ENCODE measurements at places on chromosomes 13 and 19.

GRCh38 chr19:1648920-1649541 lies 3.4 kb downstream of the TCF3 start:
- DNase-seq, result no peak

DNA sequence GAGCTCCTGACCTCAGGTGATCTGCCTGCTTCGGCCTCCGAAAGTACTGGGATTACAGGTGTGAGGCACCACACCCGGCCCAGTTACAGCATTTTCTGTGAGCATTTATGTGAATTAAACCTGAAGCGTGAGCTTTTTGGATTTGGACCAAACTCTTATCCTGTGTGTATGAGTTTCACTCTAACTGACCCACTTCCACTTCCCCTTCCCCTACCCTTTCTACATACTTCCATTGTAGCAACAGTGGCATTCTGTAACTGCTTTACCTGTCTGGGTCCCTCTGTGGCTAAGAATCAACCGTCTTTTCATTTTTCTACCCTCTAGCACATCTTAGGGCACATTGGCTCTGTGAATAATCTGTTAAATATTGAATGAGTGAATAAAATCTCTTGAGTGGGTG lies 16.2 kb downstream of the FRY start:
- no peak for DNase-seq

DNA sequence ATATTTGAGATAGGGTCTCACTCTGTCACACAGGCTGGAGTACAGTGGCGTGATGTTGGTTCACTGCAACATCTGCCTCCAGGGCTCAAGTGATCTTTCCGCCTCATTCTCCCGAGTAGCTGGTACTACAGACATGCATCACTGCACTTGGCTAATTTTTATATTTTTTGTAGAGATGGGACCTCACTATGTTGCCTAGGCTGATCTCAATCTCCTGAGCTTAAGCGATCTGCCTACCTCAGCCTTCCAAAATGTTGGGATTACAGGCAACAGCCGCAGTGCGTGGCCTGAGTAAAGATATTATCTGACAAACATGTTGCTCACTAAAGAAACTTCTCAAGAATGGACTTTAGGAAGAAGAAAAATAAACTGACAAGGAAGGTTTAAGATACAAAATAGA lies 125.4 kb upstream of the ABCC4 start:
- no peak for DNase-seq

DNA sequence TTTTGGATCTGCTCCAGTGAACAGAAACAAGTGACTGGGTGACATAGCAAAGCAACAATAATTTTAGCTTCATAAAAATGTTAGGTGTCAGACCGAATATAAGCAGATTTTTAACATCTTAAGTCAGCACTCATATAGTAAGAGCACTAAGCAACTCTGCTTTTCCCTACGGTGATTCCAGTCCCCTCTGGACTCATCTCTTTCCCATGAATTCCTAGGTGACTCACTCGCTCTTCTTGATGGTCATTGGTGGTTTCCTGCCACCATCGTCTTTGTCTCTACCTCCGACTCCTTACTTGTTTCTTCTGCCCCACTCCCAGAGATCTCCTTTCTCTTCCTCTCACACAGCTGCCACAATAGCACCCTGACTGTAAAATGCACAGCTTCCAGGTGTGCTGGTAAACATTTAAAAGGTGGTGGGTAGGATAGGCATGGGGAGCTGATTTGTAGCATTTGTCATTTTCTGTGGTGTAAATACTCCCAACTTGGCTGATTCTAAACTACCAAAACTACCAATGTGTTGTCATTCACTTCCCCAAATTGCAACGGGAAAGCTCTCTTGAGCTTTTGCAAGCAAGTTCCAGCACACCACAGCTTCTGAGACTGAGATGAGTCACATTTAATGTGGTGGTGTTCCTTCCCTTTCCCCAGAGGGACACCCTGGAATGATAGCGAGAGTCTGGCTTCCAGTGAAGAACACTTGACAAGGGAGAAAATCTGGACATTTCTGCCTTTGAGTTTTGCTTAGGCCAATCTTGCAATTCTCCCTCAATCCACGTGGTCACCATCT lies 42.8 kb upstream of the CLDN10 start:
- no peak for DNase-seq

- DNase-seq, result no peak
Measured at GRCh38 chr19:32415669-32416068, 10.1 kb downstream of the DPY19L3 start.

DNA sequence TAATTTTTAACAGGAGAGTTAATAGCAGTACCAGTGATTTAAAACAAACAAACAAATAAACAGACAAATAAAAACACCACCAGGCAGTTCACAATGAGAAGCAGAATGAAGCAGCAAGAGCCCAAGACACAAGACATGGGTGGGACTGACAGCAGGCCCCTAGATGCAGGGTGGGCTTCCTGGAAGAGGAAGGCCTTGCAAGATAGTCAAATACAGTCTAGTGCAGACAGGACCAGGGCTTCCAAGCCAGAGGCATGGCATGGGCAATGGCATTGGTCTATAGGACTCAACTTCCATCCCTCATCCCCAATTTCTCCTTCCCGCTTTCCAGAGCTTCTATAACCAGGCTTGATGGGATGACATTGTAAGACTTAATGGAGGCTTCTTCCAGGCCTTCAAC lies 645.1 kb downstream of the UQCRFS1 start:
- DNase-seq, result no peak

All from GM12891 (cell line).